ENCODE measurements at places on chromosomes 11 and 22. TPM values are rescaled to one million over a fixed set of nuclear protein-coding genes. Genes with fewer than 3 reads are reported as not detected.

DNA sequence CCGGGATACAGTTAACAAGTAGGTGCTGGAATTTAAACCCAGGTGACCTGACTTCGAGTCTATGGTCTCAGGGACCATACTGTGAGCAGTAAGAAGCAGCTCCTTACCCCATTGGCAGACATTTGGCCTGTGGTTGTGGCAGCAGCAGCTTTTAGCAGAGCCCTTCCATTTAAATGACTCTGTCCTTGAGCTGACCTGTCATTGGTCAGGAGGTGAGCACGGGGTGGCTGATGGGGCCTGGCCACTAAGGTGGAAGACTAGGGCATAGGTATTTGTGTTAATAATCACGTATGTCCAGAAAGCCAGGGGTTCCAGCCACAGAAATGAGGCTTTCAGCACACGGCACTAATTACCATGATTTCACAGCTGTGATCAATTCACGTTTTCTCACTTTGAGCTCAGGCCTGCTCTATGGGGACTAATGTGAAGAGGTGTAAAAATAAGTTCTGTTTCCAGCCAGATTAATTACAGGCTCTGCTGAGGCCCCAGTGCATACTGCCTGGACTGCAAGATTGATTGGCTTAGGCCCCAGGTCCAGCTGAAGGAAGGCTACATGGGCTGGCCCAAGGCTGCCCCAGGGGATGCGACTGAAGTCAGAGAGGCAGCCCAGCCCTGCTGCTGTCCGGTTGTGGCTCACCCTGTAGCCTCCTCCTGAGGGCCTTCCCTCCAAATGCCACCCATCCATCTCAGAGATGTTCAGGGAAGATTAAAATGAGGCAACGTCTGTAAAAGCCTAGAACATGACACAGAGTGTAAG is 76.0 kb downstream of the FDX1 start:
- no peak overlapping the region for H3K4me3 ChIP-seq
- H3K36me3 ChIP-seq: no peaks in the 10 kb centered on the region
- no peak overlapping the region for H3K27ac ChIP-seq
- H3K4me1 ChIP-seq: no peaks in the 10 kb centered on the region

DNA sequence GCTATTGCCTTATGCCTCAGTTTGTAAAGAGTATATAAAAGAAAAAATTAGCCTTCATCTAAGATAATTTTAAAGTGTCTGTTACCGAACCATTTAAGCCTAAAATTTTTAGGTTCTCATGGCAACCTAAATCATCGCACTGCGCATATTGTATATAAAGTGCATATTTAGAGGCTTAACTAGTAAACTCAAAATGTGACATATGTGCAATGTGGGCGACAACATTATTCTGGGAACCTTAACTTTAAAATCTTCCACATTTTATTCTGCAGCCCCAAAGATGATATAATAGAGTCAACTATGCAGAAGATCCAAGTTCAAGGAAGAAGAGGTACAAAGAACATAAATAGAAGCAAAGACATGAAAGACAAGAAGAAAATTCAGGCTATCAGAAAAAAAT is 23.0 kb downstream of the CELF1 start:
- H3K4me3 ChIP-seq: no peak overlapping the region
- H3K27me3 ChIP-seq: no peaks in the 10 kb centered on the region
- no peak for DNase-seq
- H3K4me1 ChIP-seq: peaks cover 16% of the 10 kb centered on the region
- no peak overlapping the region for H3K27ac ChIP-seq

GRCh38 chr22:49622241-49623105 is 205.2 kb downstream of the BRD1 start:
- H3K4me1 ChIP-seq: no peaks in the 10 kb centered on the region
- no peak for DNase-seq
- no peak overlapping the region for H3K27ac ChIP-seq
- no peak overlapping the region for H3K4me3 ChIP-seq
- H3K27me3 ChIP-seq: no peaks in the 10 kb centered on the region

DNA sequence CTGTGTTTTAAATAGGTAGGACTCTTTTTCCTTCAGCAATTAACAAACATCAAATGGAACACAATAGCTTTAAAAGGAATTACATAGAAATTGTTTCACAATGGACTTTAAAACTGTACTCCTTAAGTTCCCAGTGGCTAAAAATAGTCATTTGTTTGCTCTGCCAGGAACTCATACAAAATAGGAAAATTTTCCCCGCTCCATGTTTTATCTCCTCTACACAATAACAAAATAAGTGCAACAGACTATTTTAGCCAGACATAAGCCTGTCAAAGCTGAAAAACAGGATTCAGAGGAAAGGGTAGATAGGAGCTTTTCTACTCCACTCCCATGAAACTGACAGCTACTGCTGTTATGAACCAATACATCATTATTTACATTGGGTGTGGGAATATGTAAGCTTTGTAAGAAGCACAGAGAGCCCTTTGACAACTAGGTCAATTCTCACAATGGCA is 90.1 kb downstream of the STK33 start:
- H3K4me3 ChIP-seq: no peak overlapping the region
- no peaks in the 10 kb centered on the region for H3K36me3 ChIP-seq
- H3K27me3 ChIP-seq: no peaks in the 10 kb centered on the region
- H3K27ac ChIP-seq: no peak overlapping the region
- no peaks in the 10 kb centered on the region for H3K4me1 ChIP-seq

DNA sequence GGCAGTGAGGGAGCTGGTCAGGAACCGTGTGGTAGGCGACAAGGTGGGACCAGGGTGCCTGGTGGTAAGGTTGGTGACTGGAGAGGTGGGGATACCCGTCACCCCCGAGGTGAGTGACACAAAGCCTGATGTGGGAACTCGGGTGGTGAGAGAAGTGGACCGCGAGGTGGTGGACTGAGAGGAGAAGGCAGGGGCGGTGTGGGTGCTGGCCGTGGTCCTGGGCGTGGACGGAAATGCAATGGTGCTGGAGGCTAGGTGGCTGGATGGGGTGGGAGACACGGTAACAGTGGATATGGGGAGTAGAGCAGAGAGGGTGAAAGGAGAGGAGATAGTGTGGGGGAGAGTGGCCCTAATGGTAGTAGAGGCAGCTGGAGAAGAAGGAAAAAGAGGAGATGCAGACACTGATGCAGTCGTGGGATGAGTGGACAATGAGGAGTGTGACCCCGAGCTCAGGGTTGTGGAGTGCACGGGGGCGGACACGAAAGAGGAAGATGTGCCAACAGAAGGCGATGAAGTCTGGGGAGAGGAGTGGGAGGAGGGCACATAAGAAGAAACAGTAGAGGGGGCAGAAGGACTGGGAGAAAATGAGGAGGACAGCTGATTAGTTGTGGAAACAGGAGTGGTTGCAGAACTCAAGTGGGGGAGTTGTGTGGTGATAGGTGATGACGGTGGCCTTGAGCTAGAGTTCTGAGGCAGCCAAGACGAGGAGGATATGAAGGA is 20.5 kb downstream of the MUC6 start:
- no peak overlapping the region for H3K4me3 ChIP-seq
- H3K27ac ChIP-seq: no peak overlapping the region
- H3K36me3 ChIP-seq: no peaks in the 10 kb centered on the region
- no peaks in the 10 kb centered on the region for H3K27me3 ChIP-seq

GRCh38 chr11:82003671-82004515 is 729.8 kb downstream of the FAM181B start:
- H3K4me3 ChIP-seq: no peak overlapping the region
- peaks cover 8% of the 10 kb centered on the region for H3K4me1 ChIP-seq
- H3K36me3 ChIP-seq: no peaks in the 10 kb centered on the region

DNA sequence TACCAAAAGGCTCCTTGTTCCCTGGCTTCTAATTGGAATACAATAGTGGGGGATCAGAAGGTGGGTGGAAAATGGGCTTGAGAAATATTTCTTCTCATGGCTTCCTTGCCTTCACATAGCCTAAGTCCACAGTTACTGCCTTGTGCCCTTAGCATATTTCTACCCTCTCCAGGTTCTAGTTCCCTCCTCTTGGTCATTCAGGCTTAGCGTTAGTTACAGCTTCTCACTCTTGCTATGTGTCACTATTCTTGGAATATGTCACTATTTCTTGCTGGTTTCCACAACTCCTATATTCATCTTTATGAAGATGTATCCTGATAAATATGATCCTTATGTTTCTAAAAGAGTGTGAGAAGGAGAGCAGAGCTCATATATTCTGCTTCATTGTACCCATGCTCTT is 2.5 kb downstream of the OR2D2 start:
- no peaks in the 10 kb centered on the region for H3K36me3 ChIP-seq
- H3K4me3 ChIP-seq: no peak overlapping the region
- no peak overlapping the region for H3K27ac ChIP-seq

DNA sequence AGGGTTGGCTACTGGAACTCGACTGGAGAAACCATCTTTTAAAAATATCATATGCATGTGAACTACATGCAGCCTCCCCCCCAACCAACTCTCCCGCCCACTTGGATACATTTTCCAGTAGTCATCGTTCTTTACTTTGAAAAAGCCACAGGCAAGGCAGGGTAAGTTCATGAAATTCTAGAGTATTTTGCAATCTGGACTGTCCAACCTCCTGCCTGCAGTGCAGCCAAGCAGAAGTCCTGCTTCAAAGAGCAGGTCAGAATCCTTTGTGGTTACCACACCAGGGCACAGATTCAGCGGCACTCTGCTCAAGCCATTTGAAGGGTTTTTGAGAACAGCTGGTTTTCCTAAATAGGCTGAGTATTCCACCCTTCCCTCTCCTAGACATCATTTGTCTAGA is 12.1 kb downstream of the ELF5 start:
- H3K4me1 ChIP-seq: peaks cover 25% of the 10 kb centered on the region
- H3K4me3 ChIP-seq: no peak overlapping the region
- no peaks in the 10 kb centered on the region for H3K36me3 ChIP-seq

DNA sequence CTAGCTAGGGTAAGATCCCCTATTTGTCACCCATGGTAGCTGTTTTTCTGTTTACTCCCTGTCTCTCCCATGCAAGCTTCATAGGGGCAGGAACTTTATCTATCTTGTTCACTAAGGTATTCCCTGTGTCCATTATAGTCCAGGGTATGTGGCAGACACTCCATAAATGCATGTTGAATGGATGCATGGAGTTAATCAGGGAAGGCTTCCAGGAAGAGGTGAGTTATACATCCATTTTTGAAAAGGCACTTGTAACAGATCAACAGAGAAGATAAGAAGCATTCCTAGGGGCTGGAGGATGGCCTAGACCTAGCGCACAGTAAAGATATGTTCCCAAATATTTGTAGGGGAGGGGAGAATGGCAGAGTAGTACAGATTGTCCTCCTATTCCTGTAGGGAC is 130.3 kb downstream of the BUD13 start:
- H3K36me3 ChIP-seq: no peaks in the 10 kb centered on the region
- DNase-seq: no peak
- H3K4me3 ChIP-seq: no peak overlapping the region
- no peak overlapping the region for H3K27ac ChIP-seq

- H3K27me3 ChIP-seq: no peaks in the 10 kb centered on the region
- no peak overlapping the region for H3K27ac ChIP-seq
- DNase-seq: no peak
- peaks cover 49% of the 10 kb centered on the region for H3K4me1 ChIP-seq
- no peaks in the 10 kb centered on the region for H3K36me3 ChIP-seq
- H3K4me3 ChIP-seq: no peak overlapping the region
These were observed 131.6 kb downstream of the MAML2 start for GRCh38 chr11:96211436-96211835.

- no peaks in the 10 kb centered on the region for H3K36me3 ChIP-seq
- no peak overlapping the region for H3K27ac ChIP-seq
- no peak overlapping the region for H3K4me3 ChIP-seq
These were observed 952.5 kb upstream of the FAT3 start for GRCh38 chr11:91272089-91272488.

DNA sequence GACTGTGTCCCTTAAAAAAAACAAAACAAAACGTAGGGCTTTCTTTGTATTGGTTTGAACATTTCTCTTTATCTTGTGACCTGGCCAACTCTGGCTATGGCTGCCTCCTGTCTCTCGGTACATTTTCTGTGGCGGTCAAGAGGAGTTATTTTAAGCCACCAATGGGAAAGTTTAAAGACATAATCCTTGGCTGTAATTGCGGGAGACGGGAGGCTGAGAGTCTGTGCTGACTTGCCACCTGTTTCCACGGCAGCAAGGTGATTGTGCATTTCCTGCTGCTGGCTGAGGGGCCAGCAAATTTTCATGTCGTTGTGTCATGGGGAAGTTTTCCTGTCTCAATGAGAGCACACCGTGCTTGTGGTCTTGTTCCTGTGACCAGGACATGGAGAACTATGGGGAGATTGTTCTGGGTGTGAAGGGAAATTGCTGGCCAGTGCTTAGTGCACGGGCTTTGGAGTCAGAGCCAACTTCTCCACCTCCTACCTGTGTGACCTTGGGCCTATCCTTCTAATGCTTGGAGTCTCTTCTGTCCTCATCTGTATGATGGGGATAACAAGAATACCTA is 11.0 kb downstream of the PTPRJ start:
- no peak overlapping the region for H3K27ac ChIP-seq
- DNase-seq: peak; percentile 56
- no peak overlapping the region for H3K4me3 ChIP-seq
- no peaks in the 10 kb centered on the region for H3K36me3 ChIP-seq

DNA sequence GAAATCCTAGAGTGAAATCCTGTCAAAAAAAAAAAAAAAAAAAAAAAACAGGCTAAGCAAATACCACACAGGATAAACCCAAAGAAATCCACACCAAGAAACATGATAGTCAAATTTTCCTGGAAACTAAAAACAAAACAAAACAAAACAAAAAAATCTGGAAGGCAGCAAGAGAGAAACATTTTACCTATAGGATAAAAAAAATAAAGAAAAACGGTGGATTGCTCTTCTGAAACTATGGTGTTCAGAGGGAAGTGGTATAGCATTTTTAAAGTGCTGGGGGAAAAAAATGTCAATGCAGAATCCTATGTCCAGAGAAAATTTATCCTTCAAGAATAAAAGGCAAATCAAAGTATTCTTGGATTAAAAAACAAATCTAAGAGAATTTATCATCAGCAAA is 41.6 kb upstream of the CBX7 start:
- no peak overlapping the region for H3K4me3 ChIP-seq
- no peak for DNase-seq
- H3K27ac ChIP-seq: no peak overlapping the region
- no peaks in the 10 kb centered on the region for H3K4me1 ChIP-seq

DNA sequence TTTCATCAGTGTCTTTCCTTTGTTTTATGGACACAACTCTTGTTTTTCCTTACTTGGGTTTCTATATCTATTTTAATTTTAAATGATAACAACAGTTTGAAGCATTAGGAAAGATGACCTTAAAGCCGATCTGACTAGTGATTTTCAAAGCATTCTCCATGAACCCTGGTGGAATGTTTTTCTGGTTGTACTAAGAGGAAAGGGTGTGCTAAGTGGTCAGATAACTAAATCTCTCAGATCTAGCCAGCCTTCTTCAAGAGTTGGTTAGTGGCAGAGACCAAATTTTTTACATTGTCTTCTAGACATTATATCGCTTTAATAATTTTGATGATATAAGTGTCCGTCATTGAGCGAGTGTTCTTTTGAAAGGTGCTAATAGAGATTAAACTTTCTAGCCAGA is 134.4 kb downstream of the METTL15 start:
- DNase-seq: peak; percentile 22
- H3K27me3 ChIP-seq: no peaks in the 10 kb centered on the region
- no peak overlapping the region for H3K4me3 ChIP-seq
- no peaks in the 10 kb centered on the region for H3K36me3 ChIP-seq

SLC1A2 gene
- 0.14 TPM for total RNA-seq

AMPD3 gene
- 5.6 TPM for total RNA-seq

FGF19 gene
- total RNA-seq: not detected

DEFB131B gene
- not detected for total RNA-seq

GRM5 gene
- 0.70 TPM for total RNA-seq

LRRC56 gene
- 0.82 TPM for total RNA-seq

CSNK2A3 gene
- total RNA-seq: 1.7 TPM
